Mesendoderm (in vitro differentiated cells): ENCODE measurements at places on chromosomes 5 and 9.

- DNase-seq: peak; percentile 25
Observed at GRCh38 chr5:139588962-139589361, 27.8 kb downstream of the UBE2D2 start.

DNA sequence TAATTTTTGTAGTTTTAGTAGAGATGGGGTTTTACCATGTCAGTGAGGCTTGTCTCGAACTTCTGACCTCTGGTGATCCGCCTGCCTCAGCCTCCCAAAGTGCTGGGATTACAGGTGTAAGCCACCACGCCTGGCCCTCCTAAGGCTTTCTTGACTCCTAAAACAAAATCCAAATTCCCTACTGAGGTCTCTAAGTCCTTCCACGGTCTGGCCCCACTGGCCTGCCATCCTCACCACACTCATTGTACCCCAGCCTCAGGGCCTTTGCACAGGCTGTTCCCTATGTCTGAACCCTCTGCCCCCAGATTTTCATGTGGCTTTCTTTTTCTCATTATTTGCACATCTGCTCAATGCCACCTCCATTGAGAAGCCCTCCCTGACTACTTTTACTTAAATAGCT lies 34.7 kb upstream of the MVB12B start:
- no peak for DNase-seq

GRCh38 chr9:72334658-72335337 lies 30.2 kb downstream of the ZFAND5 start:
- no peak for DNase-seq

DNA sequence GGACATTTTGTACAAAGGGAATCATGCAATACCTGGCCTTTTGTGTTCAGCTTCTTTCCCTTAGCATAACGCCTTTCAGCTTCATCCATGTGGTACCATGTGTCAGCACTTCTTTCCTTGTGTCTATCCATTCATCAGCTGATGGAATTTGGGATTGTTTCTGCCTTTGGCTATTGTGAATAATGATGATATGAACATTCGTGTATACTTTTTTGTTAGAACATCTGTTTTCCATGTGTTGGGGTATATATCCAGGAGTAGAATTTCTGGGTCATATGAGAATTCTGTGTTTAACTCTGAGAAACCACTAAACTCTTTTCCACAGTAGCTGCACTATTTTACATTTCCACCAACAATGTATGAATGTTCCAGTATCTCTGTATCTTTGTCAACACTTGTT lies 14.8 kb upstream of the PRRC2B start:
- no peak for DNase-seq

GRCh38 chr5:112923988-112924387 lies 2.0 kb upstream of the REEP5 start:
- DNase-seq: no peak

GRCh38 chr5:134440201-134440755 lies 28.6 kb upstream of the CDKN2AIPNL start:
- DNase-seq: no peak

GRCh38 chr9:117535434-117535833 lies 120.6 kb upstream of the ASTN2 start:
- DNase-seq: peak; percentile 56

GRCh38 chr9:111691672-111692329 lies 30.4 kb downstream of the GNG10 start:
- DNase-seq: peak; percentile 36

DNA sequence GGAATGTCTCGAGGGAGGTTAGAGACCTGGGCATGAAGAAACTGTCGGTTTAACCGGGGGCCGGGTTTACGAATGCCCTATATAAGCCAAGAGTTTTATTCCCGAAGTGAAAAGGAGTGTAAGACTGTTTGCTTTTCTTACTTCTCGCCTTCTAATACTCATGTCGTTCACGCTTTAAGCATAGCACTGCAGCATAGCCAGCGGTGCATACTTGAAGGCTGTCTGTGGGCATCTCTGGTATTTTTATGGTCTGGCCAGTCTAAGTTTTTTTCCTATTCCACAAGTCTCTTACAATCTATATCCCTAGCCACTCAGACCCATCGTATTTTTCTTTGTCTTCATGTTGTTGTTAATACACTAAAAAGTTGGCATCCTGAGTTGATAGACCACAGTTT lies 1.2 kb downstream of the UHRF2 start:
- no peak for DNase-seq

- DNase-seq: no peak
Observed at GRCh38 chr9:38437193-38437823, 13.1 kb upstream of the IGFBPL1 start.

DNA sequence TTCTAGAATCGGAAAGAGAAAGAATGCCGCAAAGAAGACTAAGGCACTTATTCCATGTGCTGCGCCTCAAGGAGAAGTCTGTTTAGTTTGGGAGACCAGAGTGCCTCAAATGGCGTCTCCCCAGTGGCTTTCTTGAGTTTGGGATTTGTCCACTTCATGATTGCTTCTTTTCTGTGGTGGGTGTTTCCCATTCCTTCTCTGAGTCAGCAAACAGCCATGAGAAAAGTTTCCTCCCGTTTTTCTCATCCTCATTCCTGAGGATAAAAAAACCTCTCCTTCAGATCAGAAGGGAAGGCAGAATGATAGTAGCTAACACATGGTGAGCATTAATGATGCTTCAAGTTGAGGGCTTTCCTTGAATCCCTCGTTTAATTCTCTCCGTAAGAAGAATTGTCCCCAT lies 275.9 kb upstream of the WWC1 start:
- no peak for DNase-seq

- peak; percentile 79 for DNase-seq
Observed at GRCh38 chr5:120621339-120621738, 157.2 kb downstream of the PRR16 start.

- peak; percentile 24 for DNase-seq
Observed at GRCh38 chr5:107607671-107608345, 62.9 kb downstream of the EFNA5 start.
